ENCODE measurements at places on chromosomes 7 and 10. TPM values are rescaled to one million over a fixed set of nuclear protein-coding genes. Genes with fewer than 3 reads are reported as not detected.

- no peak for DNase-seq
Measured at GRCh38 chr10:88953662-88954061, 1.1 kb upstream of the ACTA2 start.

GRCh38 chr10:5419466-5420094 lies 7.2 kb downstream of the NET1 start:
- DNase-seq, result no peak

DNA sequence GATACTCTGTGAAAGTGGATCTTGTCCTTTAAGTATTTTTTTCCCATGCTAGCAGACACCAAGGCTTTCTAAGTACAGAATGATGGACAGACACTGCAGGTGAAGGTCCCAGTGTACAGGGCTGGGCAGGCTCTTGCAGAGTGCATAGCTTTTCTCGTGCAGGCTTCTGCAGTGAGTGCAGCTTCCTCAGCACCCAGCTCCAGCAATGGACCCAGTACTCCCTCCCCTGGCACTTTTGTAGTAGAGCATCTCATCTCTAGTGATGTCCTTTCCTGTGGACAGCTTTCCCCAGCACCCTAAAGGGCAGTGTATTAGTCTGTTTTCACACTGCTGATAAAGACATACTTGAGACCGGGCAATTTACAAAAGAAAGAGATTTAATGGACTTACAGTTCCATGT lies 104.3 kb downstream of the CUL2 start:
- DNase-seq, result no peak

NRAP gene
- total RNA-seq, result not detected

DNA sequence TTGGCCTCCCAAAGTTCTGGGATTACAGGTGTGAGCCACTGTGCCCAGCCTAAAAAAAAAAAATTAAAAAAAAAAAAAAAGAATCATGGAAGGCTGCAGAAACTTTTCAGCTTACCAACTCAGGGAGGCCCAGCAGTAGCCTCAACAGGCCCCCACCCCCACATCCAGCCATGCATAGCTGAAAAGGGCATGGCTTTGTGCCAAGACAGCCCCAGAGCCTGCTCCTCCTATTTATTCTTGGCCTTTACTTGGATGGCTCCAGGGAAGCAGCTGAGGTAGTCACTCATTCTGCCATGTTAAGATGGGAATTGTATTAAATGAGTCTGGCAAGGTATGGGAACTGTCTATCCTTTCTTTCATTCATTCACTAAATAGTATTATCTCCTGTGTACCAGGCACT lies 13.7 kb upstream of the CNNM2 start:
- no peak for DNase-seq

SPDYE11 gene
- total RNA-seq, result not detected

- no peak for DNase-seq
Measured at GRCh38 chr7:70695795-70696083, 436.2 kb upstream of the GALNT17 start.

NET1 gene
- total RNA-seq, result 48.1 TPM

GRCh38 chr7:34438436-34438835 lies 219.6 kb upstream of the NPSR1 start:
- no peak for DNase-seq

DNA sequence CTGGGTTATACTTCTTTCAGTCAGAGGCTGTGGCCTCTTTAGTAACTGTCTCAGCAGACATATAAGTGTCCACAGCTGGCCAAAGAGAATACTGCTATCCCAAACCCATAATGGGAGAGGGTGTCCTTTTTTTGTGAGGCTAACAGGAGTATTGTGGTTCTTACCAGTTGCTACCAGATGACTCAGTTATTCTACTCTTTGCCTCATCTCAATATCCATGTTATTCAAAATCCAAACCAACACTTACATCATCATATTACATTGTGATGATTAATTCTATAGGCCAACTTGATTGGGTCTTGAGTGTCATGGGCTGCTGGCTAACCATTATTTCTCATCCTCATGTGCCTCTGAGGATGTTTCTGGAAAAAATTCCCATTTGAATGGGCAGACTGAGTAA lies 120.9 kb downstream of the TMEM168 start:
- no peak for DNase-seq

- no peak for DNase-seq
Measured at GRCh38 chr7:42984137-42984536, 52.0 kb downstream of the MRPL32 start.

DNA sequence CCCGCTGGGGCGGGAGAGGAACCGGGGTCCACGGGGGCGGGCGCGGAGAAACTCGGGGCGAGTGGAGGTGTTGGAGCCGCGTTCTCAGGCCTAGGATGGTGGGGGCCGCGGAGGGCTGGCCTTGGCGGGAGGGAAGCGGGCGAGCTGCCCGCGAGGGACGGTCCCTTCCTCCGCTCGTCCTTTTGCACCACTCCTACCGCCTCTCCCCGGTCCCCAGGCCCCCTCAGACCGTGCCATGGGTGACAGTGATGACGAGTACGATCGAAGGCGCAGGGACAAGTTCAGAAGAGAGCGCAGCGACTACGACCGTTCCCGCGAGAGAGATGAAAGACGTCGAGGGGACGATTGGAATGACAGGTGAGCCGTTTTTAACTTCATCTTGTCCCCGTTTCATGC lies 451 bp downstream of the SRRT start:
- no peak for DNase-seq

Data from glomerular endothelial cell (primary cell).